ENCODE measurements at places on chromosomes 4 and X.

DNA sequence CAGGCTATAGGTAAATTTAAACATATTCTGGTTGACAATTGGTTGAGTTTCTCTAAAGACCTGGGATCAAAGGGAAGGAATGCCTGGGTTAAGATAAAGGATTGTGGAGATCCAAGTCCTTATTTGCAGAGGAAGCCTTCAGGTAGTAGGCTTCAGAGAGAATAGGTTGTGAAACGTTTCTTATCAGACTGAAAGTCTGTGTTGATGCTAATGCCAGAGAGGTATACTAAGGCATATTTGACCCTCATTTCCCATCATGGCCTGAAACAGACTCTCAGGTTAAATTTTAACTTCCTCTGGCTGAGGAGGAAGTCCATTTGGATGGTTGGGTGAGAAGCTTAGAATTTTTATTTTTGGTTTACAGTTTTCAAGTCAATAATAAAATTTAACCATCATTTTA lies 48.1 kb downstream of the UGT2A2 start:
- DNase-seq, result no peak

GRCh38 chr4:159487284-159487747 lies 384.4 kb downstream of the RAPGEF2 start:
- DNase-seq, result no peak

DNA sequence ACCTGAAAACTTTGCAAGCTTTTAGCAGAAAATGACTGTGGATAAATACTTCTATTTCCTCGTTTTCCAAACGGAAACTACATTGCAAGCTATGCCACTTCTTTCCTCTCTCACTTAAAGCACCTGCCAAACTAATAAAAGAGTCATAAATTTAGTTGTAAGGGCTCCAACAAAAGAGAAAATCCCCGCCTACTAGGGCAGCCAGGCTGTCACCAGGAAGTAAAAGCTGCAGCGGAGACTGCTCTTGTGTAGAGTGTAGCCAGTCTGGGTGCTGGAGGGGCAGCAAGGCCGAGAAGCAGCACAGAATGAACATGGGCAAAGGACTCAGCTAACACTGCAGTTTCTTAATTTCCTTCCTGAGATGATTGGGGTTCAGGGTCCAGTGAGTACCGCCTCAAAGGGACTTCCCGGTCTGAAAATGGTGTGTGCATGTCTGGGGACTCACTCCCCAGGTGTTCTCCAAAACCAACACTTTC lies 89.3 kb upstream of the MAML3 start:
- DNase-seq, result no peak

DNA sequence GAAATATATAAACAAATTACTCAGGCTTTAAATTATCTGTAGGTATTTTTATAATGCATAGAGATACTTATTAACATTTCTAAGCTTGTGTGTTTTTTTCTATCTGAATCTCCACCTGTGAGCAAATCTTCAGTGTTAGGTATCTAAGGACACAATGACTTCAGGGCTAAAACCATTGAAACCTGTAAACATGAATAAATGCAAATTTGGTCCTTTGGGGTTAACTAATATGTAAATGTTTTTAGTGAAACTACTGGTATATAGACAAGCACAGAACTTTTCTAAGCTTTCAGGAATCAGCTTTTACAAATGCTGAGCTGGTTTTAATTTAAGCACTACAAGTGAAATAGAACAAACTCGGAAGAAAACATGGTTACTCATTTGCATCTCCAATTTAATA lies 147.9 kb downstream of the FBXO8 start:
- no peak for DNase-seq

GRCh38 chrX:40279762-40280161 lies 182.0 kb upstream of the BCOR start:
- DNase-seq, result no peak

DNA sequence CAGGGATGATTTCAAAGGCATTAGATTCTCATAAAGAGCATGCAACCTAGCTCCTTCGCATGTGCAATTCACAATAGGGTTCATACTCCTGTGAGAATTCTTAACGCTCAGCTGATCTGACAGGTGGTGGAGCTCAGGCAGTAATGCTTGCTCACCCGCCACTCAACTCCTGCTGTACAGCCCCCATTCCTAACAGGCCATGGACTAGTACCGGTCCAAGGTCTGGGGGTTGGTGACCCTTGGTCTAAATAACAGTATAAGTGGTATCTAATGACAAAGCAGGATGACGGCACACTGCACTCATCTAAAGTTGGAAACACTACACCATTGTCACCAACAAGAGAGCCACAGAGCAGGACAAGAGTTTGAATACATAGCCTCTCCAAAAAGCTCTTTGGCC lies 28.5 kb downstream of the ADGRA3 start:
- DNase-seq, result no peak

DNA sequence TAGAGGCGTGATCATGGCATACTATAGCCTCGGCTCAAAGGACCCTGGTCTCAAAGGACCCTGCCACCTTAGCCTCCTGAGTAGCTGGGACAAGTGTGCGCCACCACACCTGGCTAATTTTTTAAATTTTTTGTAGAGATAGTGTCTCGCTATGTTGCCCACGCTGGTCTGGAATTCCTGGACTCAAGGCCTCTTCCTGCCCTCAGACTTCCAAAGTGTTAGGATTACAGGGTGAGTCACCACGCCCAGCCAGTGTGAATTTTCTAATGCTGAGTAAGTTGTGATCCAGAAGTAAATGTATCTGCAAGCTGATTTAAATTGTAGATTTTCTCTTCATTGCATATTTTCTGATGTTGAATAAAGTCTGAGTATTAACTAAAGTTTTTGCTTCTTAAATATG lies 2.6 kb upstream of the ZNF674 start:
- DNase-seq, result no peak

All from T-helper 17 cell (primary cell).